ENCODE measurements at places on chromosomes 7 and 10.

DNA sequence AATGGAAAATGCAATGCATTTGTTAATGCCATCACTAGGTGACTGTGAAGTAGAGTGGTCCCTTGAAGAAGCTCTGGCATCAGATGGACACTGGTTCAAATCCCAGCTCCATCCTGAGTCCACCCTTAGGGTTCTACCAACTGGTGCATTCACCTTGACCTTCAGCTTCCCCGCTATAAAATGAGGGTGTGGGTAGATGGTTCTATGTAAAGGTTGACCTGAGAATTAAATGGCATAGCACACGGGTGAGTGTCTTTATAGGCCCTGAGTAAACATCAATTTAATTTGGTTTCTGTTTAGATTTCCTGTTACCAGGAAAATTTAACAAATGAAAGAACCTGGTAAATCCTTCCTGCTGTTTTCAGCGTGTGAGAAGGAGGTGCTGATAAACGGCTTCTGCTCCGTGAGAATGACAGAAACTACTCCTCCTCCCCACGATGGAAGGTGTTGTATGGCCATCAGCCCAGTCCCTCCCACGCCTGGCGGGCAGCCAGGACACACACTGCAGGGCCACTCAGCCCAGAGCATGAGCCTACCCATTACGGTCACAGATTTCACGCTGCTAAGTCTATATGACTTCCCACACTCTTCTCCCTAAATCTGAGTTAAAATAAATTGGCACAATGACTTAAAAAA, 210.1 kb downstream of the TNS3 start:
- H3K27me3 ChIP-seq = no peaks in the 10 kb centered on the region
- DNase-seq = no peak
- peaks cover 85% of the 10 kb centered on the region for H3K4me1 ChIP-seq
- peak overlapping the region; percentile 67 for H3K27ac ChIP-seq

- H3K27ac ChIP-seq = no peak overlapping the region
- peaks cover 10% of the 10 kb centered on the region for H3K27me3 ChIP-seq
- no peak for DNase-seq
- no peak overlapping the region for H3K4me3 ChIP-seq
These were observed 26.3 kb downstream of the FAM107B start for GRCh38 chr10:14748441-14748840.

- H3K4me1 ChIP-seq = peaks cover 3% of the 10 kb centered on the region
- H3K27ac ChIP-seq = no peak overlapping the region
- no peak overlapping the region for H3K4me3 ChIP-seq
- no peak for DNase-seq
These were observed 6.8 kb downstream of the FFAR4 start for GRCh38 chr10:93573051-93573909.

DNA sequence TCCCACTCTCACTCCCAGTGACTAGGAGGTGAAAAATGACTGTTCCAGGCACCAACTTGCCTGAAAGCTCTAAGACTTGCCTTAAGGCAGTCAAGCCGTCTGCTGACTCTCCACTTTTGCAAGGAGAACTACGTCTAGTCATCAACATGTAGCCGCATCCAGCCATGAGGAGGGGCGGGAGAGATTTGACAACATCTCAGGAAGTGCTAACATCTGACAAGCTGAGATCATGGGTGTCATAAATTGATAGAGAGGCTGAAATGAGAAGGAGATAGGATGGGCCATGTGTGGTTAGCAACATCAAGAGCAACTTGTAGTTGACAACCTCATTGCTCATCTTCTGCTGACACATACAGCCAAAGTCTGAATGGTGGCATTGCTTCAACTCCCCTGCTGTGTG, 9.0 kb upstream of the TBXAS1 start:
- H3K36me3 ChIP-seq = no peaks in the 10 kb centered on the region
- no peak for DNase-seq
- no peak overlapping the region for H3K4me3 ChIP-seq
- H3K27me3 ChIP-seq = peaks cover 9% of the 10 kb centered on the region
- H3K4me1 ChIP-seq = peaks cover 2% of the 10 kb centered on the region
- no peak overlapping the region for H3K27ac ChIP-seq

DNA sequence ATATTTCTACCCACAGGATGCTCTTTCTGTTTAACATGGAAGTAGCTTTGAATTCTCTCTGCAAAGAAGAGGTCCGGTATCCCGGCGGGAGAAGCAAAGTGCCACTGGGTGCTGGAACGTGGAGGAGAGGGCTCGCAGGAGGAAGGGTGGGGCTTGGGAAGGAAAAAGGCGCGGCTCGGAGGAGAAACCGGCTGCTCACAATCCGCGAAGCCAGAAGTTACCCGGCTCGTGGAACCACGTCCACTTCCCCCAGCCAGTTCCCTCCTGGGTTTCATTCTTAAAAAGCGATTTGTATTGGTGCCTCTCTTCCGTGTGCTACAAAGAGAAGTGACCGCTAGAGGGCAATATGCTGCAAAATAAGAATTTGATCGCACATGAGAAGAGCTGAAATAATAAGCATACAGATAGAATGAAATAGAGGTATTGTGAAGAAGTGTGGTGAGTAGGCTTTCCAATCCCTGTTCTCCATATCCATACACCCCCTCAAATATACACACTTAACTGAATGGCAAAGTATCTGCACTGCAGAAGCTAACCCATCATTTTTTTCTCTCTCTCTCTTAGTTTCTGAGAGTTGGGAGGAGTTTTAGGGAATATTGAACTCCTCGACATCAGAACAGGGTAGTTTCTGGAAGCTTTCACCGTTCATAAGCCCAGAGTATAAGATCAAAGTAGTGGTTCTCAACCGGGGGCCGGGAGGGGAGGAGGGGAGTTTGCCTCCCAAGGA, 31.1 kb downstream of the TRIL start:
- no peaks in the 10 kb centered on the region for H3K36me3 ChIP-seq
- peak overlapping the region; percentile 79 for H3K4me3 ChIP-seq
- H3K27me3 ChIP-seq = peaks cover 9% of the 10 kb centered on the region
- H3K27ac ChIP-seq = peak overlapping the region; percentile 47

GRCh38 chr10:18418541-18419215, 232.7 kb downstream of the NSUN6 start:
- H3K4me3 ChIP-seq = no peak overlapping the region
- no peaks in the 10 kb centered on the region for H3K4me1 ChIP-seq
- no peak overlapping the region for H3K27ac ChIP-seq
- H3K36me3 ChIP-seq = no peaks in the 10 kb centered on the region

DNA sequence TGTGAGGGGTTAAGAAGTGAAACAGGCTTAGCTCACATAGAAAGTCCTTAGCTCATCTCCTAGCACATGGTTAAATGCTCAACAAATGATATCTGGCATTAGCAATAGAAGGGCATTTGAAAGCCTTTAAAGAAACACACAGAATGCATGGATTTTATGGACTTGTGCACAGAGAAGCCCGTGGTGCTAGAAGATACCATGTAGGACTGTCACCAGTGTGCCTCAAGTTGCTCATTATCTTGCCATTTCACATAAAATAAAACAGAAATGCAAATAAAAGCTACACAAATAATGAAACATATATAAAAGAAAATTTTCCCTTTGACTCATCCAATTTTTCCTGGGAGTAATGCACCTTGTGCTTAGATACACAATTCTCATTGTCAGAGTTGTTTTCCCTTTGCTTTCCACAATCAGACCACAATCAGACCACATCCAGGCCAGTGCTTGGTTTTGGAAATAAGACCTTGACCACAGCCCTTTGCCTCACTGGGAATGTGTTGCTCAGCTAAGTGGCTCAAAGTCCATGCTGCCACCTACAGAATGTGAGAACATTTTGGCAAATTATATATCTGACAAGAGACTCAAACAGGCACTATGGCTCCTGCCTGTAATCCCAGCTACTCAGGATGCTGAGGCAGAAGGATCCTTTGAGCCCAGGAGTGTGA, 9.5 kb upstream of the WDR11 start:
- DNase-seq = no peak
- H3K27me3 ChIP-seq = peaks cover 15% of the 10 kb centered on the region
- H3K4me3 ChIP-seq = no peak overlapping the region

- peaks cover 14% of the 10 kb centered on the region for H3K4me1 ChIP-seq
- H3K27ac ChIP-seq = peak overlapping the region; percentile 94
- no peaks in the 10 kb centered on the region for H3K27me3 ChIP-seq
- no peak for DNase-seq
- peak overlapping the region; percentile 29 for H3K4me3 ChIP-seq
These were observed 24.5 kb downstream of the SCD start for GRCh38 chr10:100371482-100372027.

DNA sequence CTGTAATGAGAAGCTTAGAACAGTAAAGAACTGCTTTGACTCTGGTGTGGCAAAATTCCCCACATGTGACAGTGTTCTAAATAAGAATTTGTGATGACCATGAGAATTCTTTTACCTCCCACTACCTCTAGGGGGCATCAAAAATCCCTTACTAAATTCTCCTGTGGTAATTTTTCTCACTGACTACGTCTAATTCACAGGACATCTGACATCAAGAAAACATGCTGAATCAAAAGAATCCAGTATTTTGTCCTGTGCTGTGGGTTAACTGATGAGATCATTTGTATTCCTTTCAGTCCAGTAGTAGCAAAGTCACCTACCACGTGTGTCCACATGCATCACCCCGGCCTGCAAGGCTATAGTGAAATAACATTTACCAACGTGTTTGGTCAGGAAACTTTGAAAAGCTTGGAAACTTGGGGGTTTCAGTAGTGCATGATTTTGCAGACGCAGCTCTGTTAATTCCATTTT, 103.8 kb downstream of the ATE1 start:
- no peak overlapping the region for H3K4me3 ChIP-seq
- H3K27ac ChIP-seq = peak overlapping the region; percentile 43
- H3K27me3 ChIP-seq = no peaks in the 10 kb centered on the region
- DNase-seq = no peak

GRCh38 chr10:49165821-49166483, 22.2 kb downstream of the TMEM273 start:
- DNase-seq = no peak
- no peak overlapping the region for H3K27ac ChIP-seq
- no peaks in the 10 kb centered on the region for H3K36me3 ChIP-seq
- no peak overlapping the region for H3K4me3 ChIP-seq
- peaks cover 12% of the 10 kb centered on the region for H3K27me3 ChIP-seq
- H3K4me1 ChIP-seq = no peaks in the 10 kb centered on the region

DNA sequence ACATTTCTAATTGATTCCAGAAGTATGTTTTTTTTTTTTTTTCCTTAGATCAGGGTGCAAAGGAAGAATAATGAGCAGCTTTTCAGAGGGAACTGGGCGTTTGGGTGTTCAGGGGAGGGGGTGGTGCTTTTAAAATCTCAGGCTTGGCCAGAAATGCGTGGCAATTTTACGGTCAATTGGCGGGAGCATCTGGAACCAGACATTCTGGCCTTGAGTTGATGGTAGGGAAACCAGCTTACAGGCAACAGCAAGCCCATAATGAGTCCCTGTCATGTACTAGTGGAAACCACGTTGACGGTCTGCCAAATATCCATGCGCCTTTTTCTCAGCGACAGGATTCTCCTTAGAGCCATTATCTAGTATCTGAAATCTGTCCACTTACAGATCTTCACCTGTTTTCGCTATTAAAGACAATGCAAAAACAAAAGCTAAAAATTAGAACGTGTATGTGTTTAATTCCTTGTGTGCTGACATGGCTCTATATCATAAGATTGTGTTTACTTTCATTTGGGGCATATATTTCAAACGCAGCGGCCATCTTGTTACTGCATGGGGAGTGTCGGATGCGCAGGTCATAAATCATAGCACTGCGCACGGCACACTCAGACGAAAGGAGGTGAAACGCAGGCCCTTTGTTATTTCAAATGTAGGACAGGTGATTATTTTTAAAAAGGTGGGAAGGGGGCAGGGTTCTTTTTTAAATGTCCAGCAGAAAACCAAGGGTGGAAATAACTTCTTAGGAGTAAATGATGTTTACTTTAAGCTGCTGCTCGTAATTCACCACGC, 209.2 kb downstream of the AGMO start:
- H3K4me1 ChIP-seq = peaks cover 3% of the 10 kb centered on the region
- no peak overlapping the region for H3K4me3 ChIP-seq
- H3K27me3 ChIP-seq = no peaks in the 10 kb centered on the region
- no peak for DNase-seq

DNA sequence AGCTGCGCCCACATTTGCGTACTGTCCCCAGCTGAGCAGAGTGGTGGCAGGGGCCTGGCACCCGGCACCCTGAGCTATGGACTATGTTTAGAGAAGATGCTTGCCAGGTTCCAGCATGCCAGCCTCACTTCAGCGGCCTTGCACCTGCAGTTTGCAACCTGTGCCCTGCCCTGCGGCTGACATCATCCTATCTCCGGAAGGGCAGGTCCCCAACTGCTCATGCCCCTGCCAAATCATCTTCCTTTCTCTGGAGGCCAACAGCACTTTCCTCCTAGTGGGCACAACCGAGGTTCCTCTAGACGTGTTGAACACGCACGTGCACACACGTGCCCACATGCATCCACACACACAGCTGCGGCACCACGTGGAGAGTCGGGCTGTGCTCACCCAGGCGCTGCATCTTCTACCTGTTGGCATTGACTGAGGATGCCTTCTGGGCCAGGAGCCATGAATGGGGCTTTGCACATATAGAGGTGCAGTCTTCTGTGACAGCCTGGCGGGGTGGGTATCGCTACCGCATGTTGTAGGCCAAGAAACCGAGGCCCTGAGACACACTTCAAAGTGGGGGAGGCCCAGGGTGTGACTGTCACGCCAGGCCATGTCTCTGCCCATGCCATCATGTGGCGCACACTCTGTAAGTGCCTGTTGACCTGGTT, 24.5 kb downstream of the CNPY1 start:
- no peak overlapping the region for H3K4me3 ChIP-seq
- no peaks in the 10 kb centered on the region for H3K4me1 ChIP-seq
- no peaks in the 10 kb centered on the region for H3K36me3 ChIP-seq
- no peak for DNase-seq
- no peak overlapping the region for H3K27ac ChIP-seq

GRCh38 chr10:4725917-4726606, 99.9 kb upstream of the AKR1E2 start:
- H3K4me1 ChIP-seq = peaks cover 26% of the 10 kb centered on the region
- H3K27me3 ChIP-seq = no peaks in the 10 kb centered on the region
- H3K36me3 ChIP-seq = no peaks in the 10 kb centered on the region
- H3K4me3 ChIP-seq = no peak overlapping the region
- no peak for DNase-seq
- peak overlapping the region; percentile 84 for H3K27ac ChIP-seq

Data from chondrocyte (in vitro differentiated cells).